ENCODE measurements at places on chromosomes 7 and 10.

DNA sequence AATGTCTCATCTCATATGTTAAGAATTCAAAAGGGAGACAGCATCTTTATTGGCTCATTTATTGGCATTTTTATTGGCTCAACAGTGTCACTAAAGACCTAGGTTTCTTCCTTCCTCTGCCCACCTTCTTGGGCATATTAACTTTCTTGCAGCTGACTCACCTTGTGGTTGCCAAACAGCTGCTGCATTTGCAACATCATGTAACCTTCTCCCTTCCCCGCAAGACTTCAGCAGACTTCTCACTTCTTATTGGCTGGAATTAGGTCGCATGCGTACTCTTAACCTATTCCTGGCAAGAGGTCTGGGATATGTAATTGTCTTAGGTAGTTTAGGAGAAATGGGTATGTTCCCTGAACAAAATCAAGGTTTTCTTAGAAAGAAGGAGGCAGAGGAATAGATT, 263.2 kb downstream of the POU6F2 start:
- no peak for DNase-seq

GRCh38 chr10:88186335-88186734, 322.9 kb downstream of the PTEN start:
- no peak for DNase-seq

- no peak for DNase-seq
Measured at GRCh38 chr10:6574664-6575176, 5.4 kb downstream of the PRKCQ start.

- no peak for DNase-seq
Measured at GRCh38 chr10:83373671-83374070, 765.6 kb upstream of the GHITM start.

GRCh38 chr10:128915630-128916029, 551.4 kb upstream of the MGMT start:
- no peak for DNase-seq

DNA sequence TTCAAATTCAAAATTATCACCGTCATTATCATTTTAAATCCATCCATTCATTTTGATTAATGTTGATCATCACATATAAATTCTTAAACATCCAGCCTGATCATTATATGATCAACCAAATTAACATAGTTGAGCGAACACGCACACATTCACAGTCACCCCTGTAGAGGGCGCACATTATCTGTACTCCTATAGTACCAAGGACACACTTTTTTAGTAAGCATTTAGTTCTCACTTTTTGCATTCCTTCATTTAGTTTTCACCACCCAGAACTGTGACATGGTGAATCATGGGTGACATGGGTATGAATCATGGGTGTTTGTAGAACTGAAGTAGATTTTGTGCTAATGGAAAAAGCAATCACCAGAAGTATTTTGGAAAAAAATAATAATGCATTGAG, 26.0 kb upstream of the ZNF735 start:
- DNase-seq, result no peak

- DNase-seq, result no peak
Measured at GRCh38 chr7:70944516-70944915, 187.4 kb upstream of the GALNT17 start.

DNA sequence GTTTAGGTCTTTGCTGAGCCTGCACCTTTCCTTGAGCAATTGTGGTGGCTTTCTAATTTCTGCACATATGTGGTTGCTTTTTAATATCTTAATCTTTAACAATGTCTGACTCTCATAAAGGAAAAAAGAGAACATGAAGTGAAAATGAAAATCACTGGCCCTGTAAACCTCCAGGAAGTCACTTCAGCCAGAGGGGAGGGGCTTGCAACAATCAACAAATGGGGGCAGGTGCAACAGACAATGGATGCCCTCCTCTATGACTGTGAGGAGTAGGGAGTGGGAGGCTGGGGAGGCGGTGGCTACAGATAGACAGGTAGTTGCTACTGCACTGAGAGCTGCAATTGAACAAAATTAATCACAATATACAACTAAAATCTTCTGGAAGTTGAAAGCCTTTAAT, 1377.4 kb downstream of the XPNPEP1 start:
- DNase-seq, result no peak

DNA sequence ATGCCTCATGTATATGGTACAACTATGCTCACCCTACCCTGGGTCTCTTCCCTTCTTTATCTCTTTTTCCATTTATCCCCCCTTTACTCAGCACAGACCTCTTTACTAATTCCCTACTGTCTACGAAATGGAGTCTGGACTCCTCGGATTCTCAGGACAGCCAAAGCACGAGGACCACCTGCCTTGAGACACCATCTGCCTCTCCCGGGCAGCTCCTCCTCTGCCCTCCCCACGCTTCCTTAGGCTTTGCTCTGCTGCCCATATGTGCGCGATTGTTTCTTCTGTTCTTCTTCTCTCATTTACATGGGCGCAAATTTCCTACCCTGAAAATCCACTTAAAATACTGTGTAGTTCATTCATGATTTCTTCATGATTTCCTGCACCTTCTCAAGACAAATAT, 62.7 kb upstream of the STK17A start:
- no peak for DNase-seq

DNA sequence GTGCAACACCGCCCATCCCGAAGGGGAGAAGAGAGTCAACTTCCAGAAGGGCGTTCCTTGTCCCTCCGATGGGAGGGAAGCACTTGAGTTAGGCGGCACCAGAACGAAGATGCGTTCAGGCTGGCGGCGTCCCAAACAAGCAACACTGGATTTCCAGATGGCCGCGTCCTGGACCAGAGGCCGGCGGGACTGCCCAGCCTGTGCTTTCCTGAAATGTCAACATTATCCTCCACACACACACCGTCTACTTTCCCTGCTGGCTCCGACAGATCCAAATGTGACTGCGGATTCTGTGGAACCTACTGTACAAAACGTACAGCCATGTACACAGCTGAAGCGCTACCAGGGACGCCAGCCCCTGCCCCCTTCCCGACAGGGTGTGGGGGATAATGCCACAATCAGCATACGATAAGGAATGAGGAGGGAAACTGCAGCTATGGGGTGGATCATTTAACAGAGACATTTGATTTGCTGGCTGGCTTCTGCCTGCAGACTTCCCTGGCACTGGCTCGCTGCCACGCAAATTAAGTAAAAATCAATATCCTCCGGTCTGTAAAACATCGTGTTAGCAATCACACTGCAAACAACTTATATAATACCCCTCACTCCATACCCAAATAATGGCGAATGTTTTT, 82.1 kb downstream of the ZRANB1 start:
- no peak for DNase-seq

GRCh38 chr10:93458821-93459257, 23.3 kb downstream of the MYOF start:
- DNase-seq, result no peak

GRCh38 chr7:1298931-1299885, 66.5 kb downstream of the UNCX start:
- no peak for DNase-seq

GRCh38 chr7:80218723-80219122, 84.1 kb downstream of the GNAI1 start:
- no peak for DNase-seq

GRCh38 chr7:134513169-134513752, 14.1 kb upstream of the AKR1B10 start:
- DNase-seq, result no peak

GRCh38 chr7:55094092-55094690, 75.4 kb downstream of the EGFR start:
- DNase-seq, result no peak

GRCh38 chr10:101779544-101780186, 3.6 kb downstream of the NPM3 start:
- DNase-seq, result peak; percentile 82

- no peak for DNase-seq
Measured at GRCh38 chr7:69078997-69079769, 519.1 kb upstream of the AUTS2 start.

GRCh38 chr10:70188768-70189167, 18.5 kb upstream of the SAR1A start:
- no peak for DNase-seq

- DNase-seq, result no peak
Measured at GRCh38 chr10:24349379-24350001, 140.6 kb downstream of the KIAA1217 start.

DNA sequence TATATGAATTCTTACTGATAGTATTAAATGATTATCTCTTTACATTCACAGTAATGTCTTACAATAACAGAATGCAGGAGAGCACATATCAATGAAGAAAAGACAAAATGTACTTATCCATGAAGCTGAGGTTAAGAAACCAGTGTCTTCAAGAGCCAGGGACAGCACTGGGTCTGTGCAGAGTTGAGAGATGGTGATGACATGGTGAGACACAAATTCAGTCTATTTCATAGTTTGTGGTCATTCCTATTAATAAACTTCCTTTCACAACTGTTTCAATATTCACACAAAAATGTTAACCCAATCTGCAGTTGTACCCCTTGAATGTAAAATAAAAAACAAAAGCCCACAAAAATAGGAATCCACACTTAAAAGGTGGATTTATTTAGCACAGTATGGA, 5.3 kb upstream of the MAGI2 start:
- no peak for DNase-seq
